Heart left ventricle (tissue), 16 donors: ENCODE measurements at places on chromosomes 1 and 21. TPM values are rescaled to one million over a fixed set of nuclear protein-coding genes. Genes with fewer than 3 reads are reported as not detected.

DNA sequence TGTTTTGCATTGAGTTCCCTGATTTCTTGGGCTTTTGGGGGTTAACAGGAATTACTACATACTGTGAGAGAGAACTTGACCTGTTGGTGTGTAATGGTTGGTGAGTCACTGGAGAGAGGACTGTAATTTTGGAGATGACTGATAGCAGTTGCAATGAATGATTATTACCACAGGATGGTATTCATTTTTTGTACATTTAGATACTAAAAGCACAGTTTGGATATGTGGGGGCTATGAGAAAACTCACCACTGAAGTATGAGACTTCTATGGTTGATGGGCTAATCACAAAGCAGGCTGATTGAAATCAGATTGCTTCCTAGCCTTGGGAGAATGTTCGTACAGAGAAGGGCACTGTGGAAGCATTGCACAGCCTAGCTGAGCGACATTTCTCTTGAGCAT is 1571.3 kb upstream of the PRMT6 start:
- no peak for DNase-seq

The ZBTB8A gene
- total RNA-seq = 2.1 TPM

DNA sequence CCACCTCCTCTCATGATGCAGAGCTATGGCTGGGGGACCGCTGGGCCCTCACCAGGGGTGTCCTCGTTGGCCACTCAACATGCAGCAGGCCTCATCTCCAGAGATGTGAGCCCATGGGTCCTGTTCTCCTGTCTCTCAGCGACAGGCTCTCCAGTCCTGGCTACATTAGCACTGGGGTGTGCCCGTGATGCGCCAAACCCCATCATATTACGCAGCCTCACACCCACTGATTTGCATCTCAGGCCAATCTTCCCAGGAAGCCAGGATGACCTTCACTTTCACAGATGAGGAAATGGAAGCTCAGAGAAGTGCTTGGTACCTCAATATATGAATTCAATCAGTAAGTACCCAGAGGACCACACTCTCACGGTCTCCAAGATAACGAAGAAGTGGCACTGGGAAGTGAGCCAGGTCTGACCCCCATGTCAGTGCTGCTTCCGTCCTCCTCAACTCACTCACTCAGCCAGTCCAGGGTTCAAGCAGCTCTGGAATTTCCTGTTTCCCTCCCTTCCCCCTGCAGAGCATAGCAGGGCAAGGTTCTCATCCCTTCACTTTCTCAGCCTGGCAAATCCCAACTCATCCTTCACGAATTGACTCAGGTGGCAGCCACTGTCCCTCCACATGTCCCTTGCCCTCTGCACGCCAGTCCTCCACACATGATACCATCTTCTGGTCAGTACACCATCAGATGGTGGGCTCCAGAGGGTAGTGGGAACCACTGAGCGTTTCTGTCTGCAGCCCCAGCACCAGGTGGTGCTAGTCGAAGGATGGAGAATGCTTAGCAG is 28.9 kb upstream of the EVA1B start:
- DNase-seq = no peak

The FAM43B gene
- total RNA-seq = 1.9 TPM

DNA sequence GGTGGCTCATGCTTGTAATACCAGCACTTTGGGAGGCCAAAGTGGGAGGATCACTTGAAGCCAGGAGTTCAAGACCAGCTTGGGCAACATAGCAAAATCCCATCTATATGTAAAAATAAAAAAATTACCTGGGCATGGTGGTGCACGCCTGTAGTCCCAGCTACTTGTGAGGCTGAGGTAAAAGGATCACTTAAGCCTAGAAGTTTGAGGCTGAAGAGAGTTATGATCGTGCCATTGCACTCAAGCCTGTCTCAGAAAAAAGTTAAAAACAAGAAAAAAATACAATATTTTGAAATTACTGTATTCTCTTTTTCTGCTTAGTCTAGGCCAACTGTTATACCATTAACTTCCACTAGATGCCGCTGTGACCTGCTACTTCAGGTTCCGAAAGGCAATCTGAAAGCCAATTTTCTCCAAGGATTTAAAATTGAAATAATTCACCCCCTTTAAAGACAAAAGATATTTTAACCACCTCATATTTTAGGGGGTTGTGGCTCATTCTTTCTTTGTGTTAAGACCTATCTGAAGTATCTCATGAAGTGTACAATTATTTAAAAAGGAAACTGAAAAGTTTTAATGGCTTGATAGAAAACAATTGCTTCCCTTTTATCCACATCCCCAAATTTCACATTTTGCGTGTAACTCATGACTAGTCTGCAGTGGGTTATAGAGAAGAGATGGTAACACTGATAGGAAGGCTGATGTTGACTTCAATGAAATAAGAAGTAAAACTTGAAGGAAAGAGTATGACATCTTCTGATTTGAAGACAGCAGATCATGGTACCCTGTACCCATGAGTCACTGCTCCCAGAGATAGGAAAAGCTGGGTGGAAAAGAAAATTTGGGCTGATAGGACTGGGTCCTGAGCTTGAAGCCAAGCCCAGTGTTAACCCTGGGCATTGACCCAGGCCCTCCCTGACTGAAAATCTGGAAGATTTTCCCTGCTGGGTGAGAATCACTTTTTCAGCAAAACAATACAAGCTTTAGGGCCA is 24.4 kb upstream of the CLDN14 start:
- peak; percentile 21 for DNase-seq

The PPIE gene
- 33.3 TPM for total RNA-seq

The TSHB gene
- total RNA-seq = not detected

DNA sequence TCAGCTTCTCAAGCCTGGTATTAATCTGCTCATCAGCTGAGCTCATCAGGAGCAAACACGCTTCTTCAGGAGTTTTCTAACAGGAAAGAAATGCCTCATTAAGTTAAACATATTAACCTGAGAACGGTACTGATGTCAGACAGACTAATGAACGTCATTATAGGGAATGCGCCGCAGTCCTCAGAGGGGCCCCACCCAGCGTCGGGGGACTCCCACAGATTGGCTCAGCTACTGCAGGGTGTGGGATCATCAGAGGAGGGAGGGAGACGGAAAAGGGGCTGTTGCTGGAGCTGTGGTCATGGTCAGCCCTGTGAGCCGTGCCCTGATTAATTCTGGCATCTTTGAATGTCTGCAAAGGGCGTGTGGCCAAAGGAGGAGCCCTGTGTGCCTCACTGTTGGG is 348.5 kb downstream of the PTPRU start:
- DNase-seq = no peak

DNA sequence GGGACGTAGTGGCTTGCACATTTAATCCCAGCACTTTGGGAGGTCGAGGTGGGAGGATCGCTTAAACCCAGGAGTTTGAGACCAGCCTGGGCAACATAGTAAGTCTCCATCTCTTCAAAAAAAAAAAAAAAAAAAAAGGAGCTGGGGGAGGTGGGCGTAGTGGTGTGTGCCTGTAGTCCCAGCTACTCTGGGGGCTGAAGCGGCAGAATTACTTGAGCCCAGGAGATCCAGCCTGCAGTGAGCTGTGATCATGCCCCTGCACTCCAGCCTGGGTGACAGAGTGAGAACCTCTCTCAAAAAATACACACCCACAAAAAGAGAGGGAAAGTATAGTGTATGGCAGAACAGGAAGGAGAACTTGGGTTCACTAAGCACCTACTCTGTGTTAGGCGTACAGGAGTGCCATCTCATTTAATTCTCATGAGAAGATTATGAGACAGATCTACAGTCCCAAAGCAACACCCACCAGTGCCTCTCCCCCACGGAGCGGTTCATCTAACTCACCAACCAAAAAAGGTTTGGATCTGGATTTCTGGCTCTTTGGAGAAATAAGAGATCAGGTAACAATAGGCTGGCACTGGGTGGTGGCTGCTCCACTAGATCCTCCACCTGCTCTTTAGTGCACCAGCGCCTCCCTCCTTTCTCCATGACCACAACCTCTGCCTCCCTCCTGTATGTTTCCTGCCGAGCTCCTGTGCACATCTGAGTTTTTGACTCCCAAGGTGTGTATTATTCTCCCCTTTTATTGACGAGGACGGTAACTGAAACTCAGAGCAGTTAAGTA is 1.4 kb upstream of the TRAF5 start:
- no peak for DNase-seq

The PRAMEF4 gene
- total RNA-seq = not detected
